ENCODE measurements at places on chromosomes 5 and 9.

DNA sequence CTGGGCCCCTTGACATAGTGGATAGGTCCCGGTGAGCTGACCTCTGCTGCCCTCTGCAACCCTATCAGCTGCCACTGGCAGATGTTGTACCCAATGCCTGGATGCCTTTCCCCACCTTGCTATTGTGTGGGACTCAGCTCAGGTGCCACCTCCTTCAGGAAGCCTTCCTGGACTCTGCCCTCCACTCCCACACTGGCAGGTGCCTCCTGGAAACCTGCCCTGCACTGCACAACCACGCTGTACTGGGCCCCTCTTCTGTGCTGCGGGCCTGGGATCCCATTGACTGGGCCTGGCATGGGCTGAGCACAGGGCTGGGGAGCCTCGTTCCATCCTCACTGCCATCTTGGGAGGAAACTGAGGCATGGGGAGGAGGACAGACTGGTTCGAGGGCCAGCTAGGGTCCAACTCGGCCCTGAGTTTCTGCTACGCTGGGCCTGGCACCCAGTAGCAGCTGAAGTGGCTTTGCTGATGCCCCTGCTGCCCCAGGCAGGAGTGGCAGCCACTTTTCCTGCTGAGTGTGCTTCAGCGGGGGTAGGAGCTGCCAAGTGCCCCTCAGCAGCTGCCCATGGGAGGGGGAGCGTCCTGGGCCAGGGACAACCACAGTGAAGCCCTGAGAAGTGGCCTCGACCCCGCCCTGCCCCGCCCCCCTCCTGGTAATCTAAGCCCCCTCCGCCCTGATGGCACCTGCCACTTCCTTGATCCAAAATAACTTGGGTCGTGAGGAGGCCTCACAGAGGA is 1.3 kb downstream of the AK1 start:
- no peak for DNase-seq

DNA sequence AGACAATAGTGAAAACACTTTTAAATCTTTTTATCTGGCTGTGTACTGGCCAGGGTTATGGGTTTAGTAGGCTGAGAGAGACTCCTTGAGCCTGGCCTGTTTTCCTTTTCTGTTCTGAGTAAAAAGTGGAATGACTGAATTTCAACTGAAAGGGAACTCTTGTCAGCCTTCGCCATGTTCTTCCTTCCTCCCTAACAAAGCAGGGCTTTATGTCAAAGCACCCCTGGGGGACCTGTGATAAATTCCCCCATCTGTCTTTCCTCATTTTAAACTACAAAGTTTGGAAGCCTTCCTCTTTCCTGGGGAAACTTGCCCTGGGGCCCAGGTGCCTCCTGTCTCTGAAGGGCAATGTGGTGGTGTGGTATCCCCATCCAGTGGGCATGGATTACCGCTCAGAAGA is 29.7 kb downstream of the LARP1 start:
- no peak for DNase-seq

GRCh38 chr5:157690690-157691433 is 19.5 kb downstream of the C5orf52 start:
- DNase-seq = no peak

DNA sequence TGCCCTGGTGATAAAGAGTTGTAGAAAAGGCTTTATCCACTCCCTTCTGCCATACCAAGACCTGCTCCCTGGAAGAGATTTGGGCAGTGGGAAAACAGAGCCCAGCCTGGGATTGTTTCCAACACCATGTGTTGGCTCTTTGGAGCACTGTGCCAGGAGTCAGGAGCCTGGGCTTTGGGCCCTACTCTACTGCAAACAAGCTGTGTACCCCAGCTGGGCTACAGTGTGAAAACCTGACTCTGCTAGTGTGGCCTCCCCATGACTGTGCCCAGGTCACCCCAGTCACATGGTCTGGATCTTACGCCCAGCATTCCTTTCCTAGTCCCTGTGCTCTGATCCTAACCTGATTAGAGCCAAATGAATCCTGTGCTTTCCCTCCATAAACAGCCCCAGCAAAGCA is 39.3 kb upstream of the SHB start:
- no peak for DNase-seq

GRCh38 chr5:3925935-3926334 is 330.3 kb downstream of the IRX1 start:
- no peak for DNase-seq

GRCh38 chr5:87120518-87121303 is 147.0 kb upstream of the RASA1 start:
- DNase-seq = no peak

DNA sequence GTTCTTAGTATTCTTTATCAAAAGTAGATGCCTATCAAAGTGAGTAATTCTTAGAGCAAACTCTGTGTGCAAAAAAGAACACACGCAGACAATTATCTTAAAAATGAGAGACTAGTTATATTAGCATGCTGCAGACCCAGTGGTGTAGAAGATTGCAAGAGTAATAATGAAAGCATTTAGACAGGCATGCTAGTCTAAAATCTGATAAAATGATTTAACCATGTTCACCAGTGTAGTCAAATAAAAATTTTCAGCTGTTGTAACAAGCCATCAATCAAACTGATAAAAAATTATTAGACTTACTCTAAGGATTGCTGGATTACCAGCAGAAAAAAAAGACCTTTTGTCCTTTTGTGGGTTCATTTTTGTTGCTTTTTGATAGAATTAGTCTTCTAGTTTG is 241.9 kb upstream of the TLE4 start:
- no peak for DNase-seq

- no peak for DNase-seq
Measured at GRCh38 chr9:133477992-133478850, 678 bp downstream of the SLC2A6 start.

GRCh38 chr5:171980792-171981191 is 25.6 kb downstream of the FBXW11 start:
- DNase-seq = no peak

- DNase-seq = no peak
Measured at GRCh38 chr9:34154057-34154456, 24.8 kb upstream of the UBAP1 start.

GRCh38 chr5:68225188-68225910 is 9.8 kb downstream of the PIK3R1 start:
- no peak for DNase-seq

- DNase-seq = no peak
Measured at GRCh38 chr9:21104787-21105186, 27.0 kb upstream of the IFNB1 start.

DNA sequence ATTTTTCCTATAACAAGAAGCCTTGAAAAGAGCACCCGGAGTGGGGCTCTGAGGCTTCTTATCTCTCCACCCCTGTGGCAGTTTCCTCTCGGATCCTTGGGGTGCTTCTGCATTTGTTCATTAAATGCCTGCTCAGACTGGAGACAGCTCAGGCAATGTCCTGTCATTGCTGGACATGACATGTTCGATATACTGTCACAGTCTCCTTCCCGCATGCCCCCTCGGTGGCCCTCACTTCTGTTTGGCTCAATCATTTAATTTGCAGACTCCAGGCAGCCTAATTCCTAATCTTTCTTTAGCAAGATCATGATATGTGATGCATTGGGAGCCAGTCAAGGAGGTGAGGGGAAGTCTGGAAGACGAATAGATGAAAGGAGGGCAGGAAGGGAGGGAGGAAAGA is 37.5 kb upstream of the CPEB4 start:
- no peak for DNase-seq

DNA sequence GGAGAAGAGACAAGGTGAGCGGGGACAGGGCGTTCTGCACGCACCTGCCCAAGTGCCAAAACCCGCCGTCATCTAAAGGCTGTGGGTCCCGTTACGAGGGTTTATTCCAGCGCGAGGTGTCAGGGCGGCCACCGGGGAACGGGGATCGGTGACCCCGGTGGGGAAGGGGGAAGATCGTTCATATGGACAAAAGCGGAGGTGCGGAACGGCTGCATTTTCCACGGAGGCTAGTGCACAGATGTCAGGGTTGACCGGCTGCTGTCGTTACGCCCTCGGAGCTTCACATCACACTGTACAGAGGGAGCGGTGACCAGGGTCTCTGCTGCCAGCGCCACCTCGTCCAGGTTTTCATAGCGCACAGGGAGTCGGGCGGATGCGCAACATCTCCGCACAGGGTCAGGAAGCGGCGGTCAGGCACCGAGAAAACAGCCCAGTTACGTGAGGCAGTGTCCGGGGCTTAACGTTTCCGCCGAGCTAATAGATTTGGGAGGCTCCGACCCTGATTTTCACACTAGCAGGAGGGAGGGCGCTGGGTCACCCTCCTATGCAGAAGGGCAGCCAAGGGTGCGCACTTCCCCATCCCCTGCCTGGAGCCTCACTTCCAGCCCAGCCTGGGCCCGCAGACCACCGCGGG is 13.5 kb downstream of the BTNL9 start:
- no peak for DNase-seq

- DNase-seq = no peak
Measured at GRCh38 chr9:31582071-31582470, 802.4 kb upstream of the ACO1 start.

GRCh38 chr5:133993185-133993936 is 11.4 kb downstream of the VDAC1 start:
- no peak for DNase-seq

- no peak for DNase-seq
Measured at GRCh38 chr5:50759526-50760270, 93.3 kb downstream of the PARP8 start.

DNA sequence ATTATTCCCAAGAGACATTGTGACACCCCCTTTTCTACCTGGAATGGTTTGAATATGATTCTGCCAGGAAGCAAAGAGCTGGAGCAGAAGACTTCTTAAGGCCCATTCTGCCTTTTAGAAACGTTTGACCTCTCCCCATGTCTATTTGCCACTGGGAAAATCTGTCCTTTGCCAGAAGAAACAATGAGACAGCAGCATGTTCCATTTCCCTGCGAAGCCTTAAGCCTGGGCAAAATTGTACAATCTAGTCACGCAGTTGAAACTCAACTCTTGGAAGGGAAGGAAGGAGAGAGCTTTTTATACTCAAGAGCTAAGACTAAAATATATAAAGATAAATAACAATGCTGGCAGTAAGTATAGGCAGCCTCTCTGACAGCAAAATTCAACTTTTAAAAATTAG is 22.1 kb upstream of the SPOCK1 start:
- DNase-seq = no peak

GRCh38 chr9:136093995-136094881 is 851 bp downstream of the NACC2 start:
- peak; percentile 52 for DNase-seq

DNA sequence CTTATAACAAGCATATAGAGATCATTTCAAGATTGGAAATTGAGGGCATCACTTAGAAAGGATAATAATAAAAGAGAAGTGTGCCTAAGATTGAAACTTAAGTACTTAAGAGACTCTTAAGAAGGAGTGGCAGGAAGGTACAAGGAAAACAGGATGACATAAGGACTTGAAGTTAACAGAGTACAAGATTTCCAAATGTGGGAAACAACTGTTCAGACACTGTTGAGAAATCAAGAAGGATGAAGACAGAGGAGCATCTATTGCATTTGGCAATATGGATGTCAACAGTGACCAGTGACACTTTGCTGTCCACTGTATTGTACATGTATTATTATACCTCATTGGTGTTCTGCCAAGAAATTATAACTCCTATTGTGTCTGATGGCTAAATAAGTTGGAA is 157.8 kb upstream of the PTGER4 start:
- DNase-seq = no peak

DNA sequence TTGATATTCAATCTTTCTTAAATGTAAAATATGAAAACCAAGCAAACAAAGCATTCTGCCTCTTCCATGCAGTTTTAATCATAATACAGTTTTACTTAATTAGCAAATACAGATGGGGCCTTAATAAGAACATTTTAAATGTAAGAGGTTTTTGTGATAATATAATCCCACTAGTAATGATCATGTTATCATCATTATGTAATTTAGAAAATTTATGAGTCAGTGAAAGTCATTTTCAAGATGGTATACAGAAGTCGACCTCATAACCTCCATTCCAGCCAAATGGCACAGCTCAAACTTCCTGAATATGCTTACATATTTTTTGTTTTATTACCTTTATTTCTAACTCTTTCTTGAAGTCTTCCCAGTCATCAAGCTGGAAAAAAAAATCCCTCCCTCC is 102.2 kb upstream of the GNA14 start:
- DNase-seq = no peak

GRCh38 chr5:143896966-143897365 is 85.0 kb downstream of the HMHB1 start:
- DNase-seq = no peak

- DNase-seq = no peak
Measured at GRCh38 chr9:126248680-126249079, 77.9 kb upstream of the MVB12B start.

GRCh38 chr5:84372066-84372695 is 12.5 kb downstream of the EDIL3 start:
- DNase-seq = no peak

DNA sequence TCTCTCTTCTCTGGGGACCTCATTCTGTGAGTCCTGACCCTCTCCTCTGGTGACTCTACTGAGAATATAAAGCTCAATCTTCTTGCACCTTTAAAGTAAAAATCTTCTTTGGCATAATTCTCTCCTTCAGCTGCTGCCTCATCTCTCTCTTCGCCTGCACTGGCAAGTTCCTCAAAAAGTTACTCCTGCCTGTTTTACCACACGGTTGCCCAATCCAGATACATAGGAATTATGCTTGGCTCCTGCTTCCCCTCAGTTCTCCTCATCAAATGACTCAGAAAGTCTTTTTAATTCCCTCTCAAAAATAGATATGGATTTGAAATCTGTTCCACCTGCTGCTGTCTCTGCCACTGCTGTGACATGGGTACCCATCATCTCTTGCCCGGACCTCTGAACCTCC is 14.4 kb upstream of the HRCT1 start:
- DNase-seq = no peak

DNA sequence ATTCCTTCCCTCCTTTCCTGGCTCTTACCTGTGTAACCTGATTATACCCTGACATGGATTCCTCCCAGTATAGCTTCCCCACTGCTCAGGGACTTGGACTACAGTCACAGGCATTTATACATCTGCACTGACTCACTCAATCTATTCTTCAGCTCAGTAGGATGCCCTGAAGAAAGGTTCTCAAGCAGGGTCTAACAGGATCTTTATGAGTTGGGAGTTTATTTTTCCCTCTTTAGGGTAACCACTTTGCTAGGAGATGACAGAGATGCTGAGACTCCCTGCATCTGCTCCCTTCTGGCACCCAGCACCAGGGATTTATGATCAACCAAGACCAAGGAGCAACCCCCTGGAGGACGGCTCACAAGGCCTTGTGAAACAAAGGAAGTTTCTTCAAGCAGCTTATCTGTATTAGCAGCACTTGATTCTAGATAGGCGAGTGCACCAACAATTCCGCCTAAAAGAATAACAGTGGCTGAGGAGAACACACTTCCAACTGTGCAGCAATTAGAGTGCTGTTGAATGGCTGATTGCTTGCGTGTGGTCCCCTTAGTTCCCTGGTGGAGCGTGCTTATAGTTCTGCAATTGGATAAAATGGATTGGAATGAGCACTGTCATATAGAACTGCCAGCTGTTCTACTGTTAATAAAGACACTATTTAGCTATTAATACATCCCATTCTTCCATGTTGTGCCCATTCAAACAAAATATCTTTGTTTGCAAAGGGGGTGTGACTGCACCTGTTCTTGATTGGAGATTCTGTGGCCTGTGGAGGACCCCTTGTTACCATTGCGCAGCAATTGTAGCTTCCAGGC is 482.6 kb downstream of the ZNF608 start:
- no peak for DNase-seq
